ENCODE measurements at places on chromosomes 2 and 18. TPM values are rescaled to one million over a fixed set of nuclear protein-coding genes. Genes with fewer than 3 reads are reported as not detected.

SNTG2 gene
- total RNA-seq = 14.2 TPM

PXDN gene
- 10.1 TPM for total RNA-seq

DNAJB2 gene
- total RNA-seq = 127 TPM

RAD51AP2 gene
- not detected for total RNA-seq

RAX gene
- not detected for total RNA-seq

DSC2 gene
- total RNA-seq = 7.6 TPM

FNDC4 gene
- total RNA-seq = 9.5 TPM

TMEM169 gene
- total RNA-seq = 2.0 TPM

REG1B gene
- total RNA-seq = not detected

PCGF1 gene
- total RNA-seq = 16.5 TPM

CCDC88A gene
- 46.4 TPM for total RNA-seq

FBXO48 gene
- 0.94 TPM for total RNA-seq

OTOS gene
- total RNA-seq = 4.3 TPM

VIL1 gene
- not detected for total RNA-seq

PKP4 gene
- 146 TPM for total RNA-seq

UGT1A10 gene
- not detected for total RNA-seq

APCDD1 gene
- total RNA-seq = 7.8 TPM

- H3K36me3 ChIP-seq = no peaks in the 10 kb centered on the region
- no peak overlapping the region for H3K27ac ChIP-seq
- H3K4me3 ChIP-seq = no peak overlapping the region
- no peaks in the 10 kb centered on the region for H3K4me1 ChIP-seq
Observed at GRCh38 chr2:84694088-84694622, 177.9 kb downstream of the DNAH6 start.

DNA sequence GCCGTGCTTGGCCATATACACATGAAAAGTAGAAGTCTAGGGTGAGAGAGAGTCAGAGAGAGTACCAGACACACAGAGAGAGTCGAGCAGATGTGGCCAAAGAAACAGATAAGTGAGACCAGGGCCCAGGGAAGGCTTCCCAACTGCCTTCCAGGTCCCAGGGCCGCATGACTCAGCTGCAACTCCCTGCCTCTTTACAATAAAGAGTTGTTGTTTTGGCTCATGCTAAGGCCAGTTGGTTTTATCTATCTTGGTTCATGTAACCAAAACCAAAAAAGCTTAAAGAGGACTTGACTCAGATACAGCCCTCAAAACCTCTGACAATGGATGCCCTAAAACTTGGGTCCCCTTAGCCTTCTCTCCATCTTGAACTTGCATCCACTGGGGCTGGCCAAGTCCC is 36.9 kb downstream of the REEP1 start:
- H3K36me3 ChIP-seq = no peaks in the 10 kb centered on the region
- no peaks in the 10 kb centered on the region for H3K4me1 ChIP-seq
- H3K27ac ChIP-seq = no peak overlapping the region
- peaks cover 6% of the 10 kb centered on the region for H3K27me3 ChIP-seq
- no peak overlapping the region for H3K4me3 ChIP-seq
- no peak for DNase-seq

GRCh38 chr18:6024745-6025248 is 129.5 kb upstream of the TMEM200C start:
- no peaks in the 10 kb centered on the region for H3K36me3 ChIP-seq
- no peaks in the 10 kb centered on the region for H3K4me1 ChIP-seq
- DNase-seq = no peak
- H3K27ac ChIP-seq = no peak overlapping the region
- no peaks in the 10 kb centered on the region for H3K27me3 ChIP-seq
- no peak overlapping the region for H3K4me3 ChIP-seq

- peaks cover 10% of the 10 kb centered on the region for H3K4me1 ChIP-seq
- H3K27me3 ChIP-seq = no peaks in the 10 kb centered on the region
- no peak overlapping the region for H3K4me3 ChIP-seq
- peak; percentile 93 for DNase-seq
Observed at GRCh38 chr2:240604291-240604938, 17.9 kb downstream of the CAPN10 start.

GRCh38 chr2:181308766-181309515 is 148.2 kb upstream of the ITGA4 start:
- H3K4me3 ChIP-seq = no peak overlapping the region
- no peak overlapping the region for H3K27ac ChIP-seq
- H3K36me3 ChIP-seq = no peaks in the 10 kb centered on the region
- no peak for DNase-seq
- H3K4me1 ChIP-seq = no peaks in the 10 kb centered on the region
- H3K27me3 ChIP-seq = no peaks in the 10 kb centered on the region

- peaks cover 17% of the 10 kb centered on the region for H3K4me1 ChIP-seq
- H3K27me3 ChIP-seq = no peaks in the 10 kb centered on the region
- no peak overlapping the region for H3K27ac ChIP-seq
- H3K36me3 ChIP-seq = no peaks in the 10 kb centered on the region
- no peak for DNase-seq
- no peak overlapping the region for H3K4me3 ChIP-seq
Observed at GRCh38 chr2:74922592-74923227, 35.7 kb upstream of the POLE4 start.

DNA sequence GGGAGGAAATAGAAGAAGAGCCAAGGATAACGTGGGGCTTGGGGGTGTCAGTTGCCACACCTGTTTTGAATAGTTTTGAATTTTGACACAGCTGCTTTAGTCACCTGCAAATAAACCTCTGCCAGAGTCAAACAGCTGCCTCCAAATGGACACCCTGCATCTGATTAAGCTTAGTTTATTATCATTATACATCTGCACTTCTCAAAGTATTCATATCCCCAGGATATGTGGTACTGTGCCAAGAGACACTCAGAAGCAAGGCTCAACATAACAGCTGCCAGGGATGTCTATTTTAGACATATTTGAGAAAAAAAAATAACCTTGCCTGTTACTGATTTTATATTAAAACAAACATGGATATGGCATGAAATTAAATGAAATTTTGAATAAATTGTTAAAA is 122.5 kb upstream of the WDR75 start:
- H3K4me3 ChIP-seq = no peak overlapping the region
- no peaks in the 10 kb centered on the region for H3K4me1 ChIP-seq
- H3K27ac ChIP-seq = no peak overlapping the region
- DNase-seq = no peak
- H3K36me3 ChIP-seq = no peaks in the 10 kb centered on the region

- no peak overlapping the region for H3K4me3 ChIP-seq
- peaks cover 19% of the 10 kb centered on the region for H3K36me3 ChIP-seq
Observed at GRCh38 chr2:230453006-230453405, 37.0 kb downstream of the SP100 start.

- no peaks in the 10 kb centered on the region for H3K27me3 ChIP-seq
- peaks cover 32% of the 10 kb centered on the region for H3K4me1 ChIP-seq
- no peak overlapping the region for H3K4me3 ChIP-seq
- no peaks in the 10 kb centered on the region for H3K36me3 ChIP-seq
Observed at GRCh38 chr18:46320928-46321711, 216.9 kb downstream of the HAUS1 start.

GRCh38 chr2:160253440-160254188 is 53.5 kb upstream of the ITGB6 start:
- DNase-seq = no peak
- no peaks in the 10 kb centered on the region for H3K36me3 ChIP-seq
- no peak overlapping the region for H3K4me3 ChIP-seq
- H3K27me3 ChIP-seq = no peaks in the 10 kb centered on the region

DNA sequence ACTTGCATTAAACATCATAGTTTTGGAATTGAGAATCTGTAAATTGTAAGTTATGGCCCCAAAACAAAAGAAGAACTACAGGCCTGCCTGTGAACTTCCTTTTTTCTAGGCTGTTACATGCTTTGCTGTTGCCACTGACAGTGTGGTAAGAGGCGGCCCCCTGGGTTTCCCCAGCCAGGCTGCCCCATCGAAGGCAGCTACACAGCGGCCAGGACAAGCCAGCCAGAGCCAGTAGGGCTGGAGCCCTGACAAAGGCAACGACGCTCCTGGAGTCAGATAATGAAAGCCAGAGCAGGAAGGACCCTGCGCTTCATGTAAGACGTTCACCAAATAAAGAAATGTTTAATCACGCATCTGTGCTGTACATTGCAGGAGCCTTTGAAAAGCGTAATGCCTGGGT is 55.0 kb downstream of the ANKRD44 start:
- H3K27me3 ChIP-seq = no peaks in the 10 kb centered on the region
- H3K4me1 ChIP-seq = no peaks in the 10 kb centered on the region
- no peak overlapping the region for H3K27ac ChIP-seq
- peak; percentile 10 for DNase-seq

- no peaks in the 10 kb centered on the region for H3K27me3 ChIP-seq
- no peak for DNase-seq
Observed at GRCh38 chr18:10213526-10213925, 240.9 kb upstream of the APCDD1 start.

- DNase-seq = no peak
- peaks cover 20% of the 10 kb centered on the region for H3K4me1 ChIP-seq
- H3K36me3 ChIP-seq = no peaks in the 10 kb centered on the region
- H3K27ac ChIP-seq = no peak overlapping the region
- H3K4me3 ChIP-seq = no peak overlapping the region
- no peaks in the 10 kb centered on the region for H3K27me3 ChIP-seq
Observed at GRCh38 chr2:38095079-38095995, 19.4 kb upstream of the CYP1B1 start.

GRCh38 chr18:64402636-64403035 is 253.7 kb upstream of the LINC00305 start:
- H3K27ac ChIP-seq = no peak overlapping the region
- no peaks in the 10 kb centered on the region for H3K4me1 ChIP-seq
- H3K27me3 ChIP-seq = no peaks in the 10 kb centered on the region
- DNase-seq = no peak
- H3K4me3 ChIP-seq = no peak overlapping the region

DNA sequence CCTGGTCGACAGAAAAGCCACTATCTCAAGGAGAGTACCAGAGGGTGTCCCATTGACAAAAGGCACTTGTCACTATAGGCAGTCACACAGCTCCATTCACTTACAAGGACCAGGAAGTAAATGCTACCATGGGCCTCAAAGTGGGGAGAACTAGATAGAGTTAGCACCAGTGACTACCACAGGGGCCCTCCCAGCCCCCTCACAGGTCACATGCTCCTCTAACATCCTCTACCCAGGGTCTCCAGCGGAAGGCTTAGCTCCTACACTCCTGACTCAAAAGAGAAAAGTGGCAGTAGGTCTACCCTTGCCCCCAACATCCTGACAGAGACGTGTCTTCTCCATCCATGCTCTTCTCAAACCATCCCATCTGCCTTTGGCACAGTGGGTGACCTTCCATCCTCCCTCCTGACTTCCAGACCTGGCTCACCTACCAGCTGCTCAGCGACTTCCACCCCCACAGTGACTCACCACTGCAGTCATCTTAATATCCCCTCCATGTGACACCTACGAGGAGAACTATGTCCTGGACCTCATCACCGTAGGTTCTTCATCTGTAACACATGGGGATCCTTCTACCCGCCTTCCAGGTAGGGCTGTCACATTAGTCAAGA is 5.6 kb upstream of the DNMT3A start:
- H3K36me3 ChIP-seq = no peaks in the 10 kb centered on the region
- no peak overlapping the region for H3K27ac ChIP-seq
- H3K4me3 ChIP-seq = no peak overlapping the region
- H3K4me1 ChIP-seq = peaks cover 11% of the 10 kb centered on the region
- no peaks in the 10 kb centered on the region for H3K27me3 ChIP-seq

DNA sequence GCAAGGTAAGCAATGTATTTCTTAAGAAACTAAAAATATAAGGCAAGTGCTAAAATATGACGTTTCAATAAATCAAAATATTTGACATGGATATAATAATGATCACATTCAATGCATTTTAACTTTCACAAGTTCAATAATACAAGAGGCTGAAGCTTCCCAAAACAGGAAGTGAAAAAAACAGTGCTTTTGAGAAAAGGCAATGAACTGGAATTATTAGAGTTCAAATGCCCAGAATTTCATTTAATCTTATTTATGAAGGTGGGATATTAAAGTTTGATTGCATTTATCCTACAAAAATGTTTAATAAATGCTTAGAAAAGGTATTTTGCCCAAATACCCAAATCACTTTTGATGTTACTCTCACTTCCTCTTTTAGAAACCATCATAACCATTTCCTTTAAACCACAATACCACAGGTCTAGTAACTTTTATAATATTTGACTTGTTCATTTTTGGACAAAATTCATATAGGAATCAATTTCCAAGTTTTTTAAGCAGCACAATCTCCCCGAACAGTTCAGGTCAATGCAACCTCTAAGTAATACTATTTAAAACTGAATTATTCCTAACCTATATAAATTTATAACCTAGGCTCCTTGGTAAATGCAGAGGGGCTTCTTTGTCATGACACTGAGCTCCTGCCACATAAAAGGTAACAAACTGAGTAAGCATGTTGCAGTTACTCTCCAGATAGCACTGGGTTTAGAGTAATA is 2.1 kb downstream of the NCKAP1 start:
- no peaks in the 10 kb centered on the region for H3K36me3 ChIP-seq
- no peak for DNase-seq
- H3K27me3 ChIP-seq = no peaks in the 10 kb centered on the region
- H3K4me1 ChIP-seq = peaks cover 29% of the 10 kb centered on the region
- peak overlapping the region; percentile 92 for H3K4me3 ChIP-seq

- H3K4me3 ChIP-seq = no peak overlapping the region
- no peaks in the 10 kb centered on the region for H3K27me3 ChIP-seq
- peaks cover 11% of the 10 kb centered on the region for H3K4me1 ChIP-seq
- no peaks in the 10 kb centered on the region for H3K36me3 ChIP-seq
- no peak overlapping the region for H3K27ac ChIP-seq
- DNase-seq = peak; percentile 61
Observed at GRCh38 chr2:238155051-238155760, 3.6 kb upstream of the ERFE start.

- no peaks in the 10 kb centered on the region for H3K27me3 ChIP-seq
- H3K36me3 ChIP-seq = no peaks in the 10 kb centered on the region
- no peak overlapping the region for H3K27ac ChIP-seq
- no peak for DNase-seq
- H3K4me1 ChIP-seq = no peaks in the 10 kb centered on the region
Observed at GRCh38 chr18:73674125-73674865, 473.3 kb downstream of the FBXO15 start.

- no peak overlapping the region for H3K27ac ChIP-seq
- DNase-seq = no peak
- H3K27me3 ChIP-seq = no peaks in the 10 kb centered on the region
Observed at GRCh38 chr2:119009110-119009509, 67.1 kb downstream of the MARCO start.

GRCh38 chr2:102872388-102872787 is 110.6 kb downstream of the TMEM182 start:
- H3K27ac ChIP-seq = no peak overlapping the region
- H3K36me3 ChIP-seq = no peaks in the 10 kb centered on the region
- no peak for DNase-seq
- no peak overlapping the region for H3K4me3 ChIP-seq
- no peaks in the 10 kb centered on the region for H3K27me3 ChIP-seq
- H3K4me1 ChIP-seq = no peaks in the 10 kb centered on the region

- no peaks in the 10 kb centered on the region for H3K27me3 ChIP-seq
- no peak overlapping the region for H3K4me3 ChIP-seq
- H3K4me1 ChIP-seq = no peaks in the 10 kb centered on the region
- no peak overlapping the region for H3K27ac ChIP-seq
- DNase-seq = no peak
Observed at GRCh38 chr2:66815886-66816285, 381.0 kb downstream of the MEIS1 start.

- no peaks in the 10 kb centered on the region for H3K4me1 ChIP-seq
- H3K27me3 ChIP-seq = no peaks in the 10 kb centered on the region
- DNase-seq = no peak
- H3K36me3 ChIP-seq = no peaks in the 10 kb centered on the region
Observed at GRCh38 chr2:190819840-190820301, 60.8 kb upstream of the GLS start.

GRCh38 chr2:46490521-46491141 is 11.3 kb downstream of the TMEM247 start:
- no peaks in the 10 kb centered on the region for H3K36me3 ChIP-seq

GRCh38 chr2:167581961-167582574 is 665.3 kb downstream of the STK39 start:
- H3K27ac ChIP-seq = no peak overlapping the region
- no peak overlapping the region for H3K4me3 ChIP-seq

GRCh38 chr18:14924226-14924625 is 176.3 kb downstream of the ANKRD30B start:
- H3K4me1 ChIP-seq = no peaks in the 10 kb centered on the region
- no peak overlapping the region for H3K27ac ChIP-seq
- no peak overlapping the region for H3K4me3 ChIP-seq

Measured in thyroid gland (tissue), 4 donors.